ENCODE measurements at places on chromosomes 12 and 14. TPM values are rescaled to one million over a fixed set of nuclear protein-coding genes. Genes with fewer than 3 reads are reported as not detected.

GRCh38 chr14:52827426-52827825 is 36.0 kb upstream of the GNPNAT1 start:
- no peak for DNase-seq

- no peak for DNase-seq
These were observed 122.9 kb upstream of the ATP2B1 start for GRCh38 chr12:89831310-89832095.

DNA sequence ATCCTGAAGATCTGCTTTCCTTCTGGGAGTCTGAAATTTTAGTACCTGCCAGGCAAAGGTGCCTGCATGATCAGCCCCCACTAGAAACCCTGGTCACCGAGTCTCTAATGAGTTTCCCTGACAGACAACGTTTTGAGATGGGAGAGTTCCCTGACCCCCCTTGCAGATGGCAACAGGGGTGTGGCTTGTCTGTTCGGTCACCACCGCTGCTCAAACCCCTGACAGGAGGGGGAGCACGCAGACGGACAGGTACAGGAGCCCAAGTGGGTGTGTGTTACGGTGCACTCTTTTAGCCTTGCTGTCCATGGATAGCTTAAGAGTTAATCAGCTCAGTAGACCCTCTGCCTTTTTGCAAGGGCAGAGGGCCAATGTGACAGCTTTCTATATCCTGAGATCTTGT is 19.3 kb upstream of the CDKN3 start:
- DNase-seq, result no peak

KLRC1 gene
- total RNA-seq, result 0.95 TPM

GRCh38 chr12:106119301-106119700 is 19.5 kb downstream of the NUAK1 start:
- no peak for DNase-seq

- no peak for DNase-seq
These were observed 486.3 kb downstream of the LRIG3 start for GRCh38 chr12:58433959-58434358.

- no peak for DNase-seq
These were observed at the start of gene ASPG for GRCh38 chr14:104085032-104085888. Gene ASPG (plus strand): TSS chr14:104085700. CDS start chr14:104085771, 71 bp downstream.

DNA sequence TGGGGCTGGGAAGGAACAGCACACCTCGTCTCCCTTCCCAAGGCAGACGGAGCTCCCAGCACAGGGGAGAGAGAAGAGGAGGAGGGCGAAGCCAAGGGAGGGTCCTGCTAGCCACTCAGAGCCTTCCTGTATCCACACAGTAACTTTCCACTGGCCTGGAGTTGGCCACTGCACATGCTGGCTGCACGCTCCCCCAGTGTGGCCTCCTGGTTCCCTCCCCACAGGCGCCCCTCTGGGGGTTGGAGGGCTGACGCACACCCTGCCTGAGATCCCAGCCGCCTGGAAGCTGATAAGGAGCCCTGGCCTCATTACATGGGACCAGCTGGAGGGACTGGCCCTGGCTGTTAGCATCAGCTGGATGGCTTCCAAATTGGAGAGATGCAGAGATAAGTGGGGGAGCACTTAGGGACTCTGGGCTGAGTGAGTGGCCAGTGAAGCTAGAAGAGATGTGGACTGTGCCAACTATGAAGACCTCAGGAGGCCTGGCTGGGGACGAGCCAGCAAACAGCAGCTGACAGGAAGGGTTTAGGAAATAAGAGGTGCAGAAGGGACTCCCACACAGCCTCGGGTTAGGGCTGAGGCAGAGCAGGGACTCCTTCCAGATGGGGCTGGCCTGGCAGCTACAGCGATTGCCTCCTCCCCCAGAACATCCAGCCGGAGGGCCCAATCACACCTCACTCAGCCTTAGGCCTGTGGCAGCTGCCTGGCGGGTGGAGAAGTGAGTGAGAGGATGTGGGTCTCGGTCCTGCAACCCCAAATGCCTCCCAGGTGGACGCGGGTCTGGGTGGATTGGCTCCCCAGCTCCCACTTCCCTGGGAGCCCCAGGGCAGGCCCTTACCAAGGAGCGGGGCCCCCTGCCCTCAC is 26.3 kb upstream of the BCDIN3D start:
- peak; percentile 71 for DNase-seq

DNA sequence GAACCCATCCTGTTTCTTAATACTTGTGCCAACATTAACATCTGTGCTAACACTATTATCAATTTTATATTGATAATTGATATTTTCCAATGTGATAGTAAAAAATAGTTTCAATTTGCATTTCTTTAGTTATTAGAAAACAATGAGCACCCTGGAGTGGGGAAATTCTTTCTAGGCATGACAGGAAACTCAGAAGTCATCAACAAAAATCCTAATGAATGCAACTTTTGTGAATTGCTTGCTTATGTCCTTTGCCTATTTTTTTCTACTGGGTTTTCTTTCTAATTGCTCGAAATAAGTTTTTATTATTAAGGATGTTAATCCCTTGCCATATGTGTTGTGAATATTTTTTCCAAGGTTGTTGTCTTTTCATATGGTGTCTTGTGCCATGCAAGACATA is 18.1 kb upstream of the WDR20 start:
- DNase-seq, result no peak

GRCh38 chr12:117527479-117527855 is 166.0 kb upstream of the NOS1 start:
- no peak for DNase-seq

ESPL1 gene
- total RNA-seq, result 1.5 TPM

GRCh38 chr12:26399381-26399780 is 204.0 kb downstream of the SSPN start:
- DNase-seq, result no peak

CBLN3 gene
- 14.0 TPM for total RNA-seq

GRCh38 chr14:96754162-96754844 is 42.9 kb upstream of the VRK1 start:
- DNase-seq, result no peak

GRCh38 chr14:95313707-95314106 is 6.0 kb downstream of the CLMN start:
- peak; percentile 85 for DNase-seq

DNA sequence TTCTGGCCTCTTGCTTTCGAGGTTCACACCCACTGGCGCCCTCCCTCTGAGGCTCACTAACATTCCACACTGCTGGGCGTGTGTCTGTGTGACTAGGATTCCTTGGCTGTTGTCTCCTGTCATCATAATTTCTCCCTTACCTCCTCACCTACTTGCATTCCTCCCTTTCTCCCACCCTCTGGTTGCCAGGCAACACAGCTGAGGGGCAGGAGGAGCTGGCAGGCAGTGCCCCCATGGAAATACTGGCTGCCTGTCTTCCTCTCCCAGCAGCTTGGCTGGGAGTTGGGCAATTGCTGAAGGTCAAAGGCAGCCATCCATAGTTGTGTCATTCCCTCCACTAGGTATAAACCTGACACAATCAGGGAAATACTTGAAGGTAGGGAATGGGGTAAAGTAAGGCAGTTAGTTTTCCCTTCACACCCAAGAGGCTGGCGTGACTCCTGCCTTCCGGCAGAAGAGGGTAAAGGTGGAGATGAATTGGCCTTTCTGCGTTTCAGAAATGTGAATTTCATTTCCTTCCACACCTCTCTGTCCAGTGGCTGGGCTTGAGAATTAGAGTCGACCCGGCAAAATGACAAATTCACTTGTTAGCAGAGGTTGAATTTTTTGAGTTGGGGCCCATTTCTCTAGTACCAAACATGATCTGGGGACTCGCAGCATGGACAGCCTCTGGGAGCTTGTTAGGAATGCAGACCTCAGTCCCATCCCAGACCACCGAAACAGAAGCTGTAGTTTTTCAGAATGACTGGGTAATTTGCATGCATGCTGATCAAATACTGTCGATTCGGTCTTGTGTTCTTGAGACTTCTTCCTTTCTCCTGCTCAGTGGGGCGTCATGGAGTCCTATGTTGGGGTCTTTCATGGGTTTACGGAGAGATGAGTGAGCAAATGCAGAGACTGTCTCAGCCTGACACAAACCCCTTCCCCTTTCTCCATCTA is 24.3 kb upstream of the EMP1 start:
- no peak for DNase-seq

- DNase-seq, result no peak
These were observed 80.0 kb downstream of the RCOR1 start for GRCh38 chr14:102672410-102672960.

- no peak for DNase-seq
These were observed 108.8 kb downstream of the CRACR2A start for GRCh38 chr12:3644104-3644503.

FIGNL2 gene
- total RNA-seq, result 0.75 TPM

KLHL33 gene
- total RNA-seq, result 0.92 TPM

RND1 gene
- total RNA-seq, result 14.6 TPM

OASL gene
- total RNA-seq, result 3.1 TPM

DNA sequence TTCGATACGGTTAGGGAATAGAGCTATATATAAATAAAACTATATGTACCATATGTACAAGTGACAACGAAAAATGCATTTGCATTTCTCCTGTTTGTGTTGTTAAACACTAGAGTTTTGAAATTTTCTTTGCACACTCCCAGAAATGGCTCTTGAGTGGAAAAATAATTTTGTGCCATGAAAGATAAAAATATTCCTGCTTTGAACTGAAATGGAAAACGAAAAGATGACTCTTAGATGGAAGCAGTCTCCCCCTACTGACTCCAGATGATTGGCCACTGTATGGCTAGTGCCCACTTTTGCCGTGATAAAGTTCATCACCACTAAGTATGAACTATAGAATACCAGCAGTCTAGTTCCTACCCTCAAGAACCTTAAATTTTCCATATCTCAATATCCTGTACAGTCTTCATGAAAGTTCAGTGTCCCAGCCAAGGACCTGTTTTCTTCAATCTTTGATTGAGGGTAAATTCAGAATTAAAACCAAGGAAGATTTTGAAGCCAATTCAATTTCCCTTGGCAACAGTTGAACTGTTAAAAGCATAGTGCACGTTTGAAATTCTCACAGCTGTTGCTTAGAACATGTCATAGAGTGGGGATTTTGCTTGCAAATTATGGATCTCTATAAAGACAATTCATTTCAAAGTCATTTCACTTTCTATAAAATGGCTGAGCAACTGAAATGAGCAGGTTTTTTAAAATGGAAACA is 1.6 kb upstream of the PPP2R5E start:
- no peak for DNase-seq

DNA sequence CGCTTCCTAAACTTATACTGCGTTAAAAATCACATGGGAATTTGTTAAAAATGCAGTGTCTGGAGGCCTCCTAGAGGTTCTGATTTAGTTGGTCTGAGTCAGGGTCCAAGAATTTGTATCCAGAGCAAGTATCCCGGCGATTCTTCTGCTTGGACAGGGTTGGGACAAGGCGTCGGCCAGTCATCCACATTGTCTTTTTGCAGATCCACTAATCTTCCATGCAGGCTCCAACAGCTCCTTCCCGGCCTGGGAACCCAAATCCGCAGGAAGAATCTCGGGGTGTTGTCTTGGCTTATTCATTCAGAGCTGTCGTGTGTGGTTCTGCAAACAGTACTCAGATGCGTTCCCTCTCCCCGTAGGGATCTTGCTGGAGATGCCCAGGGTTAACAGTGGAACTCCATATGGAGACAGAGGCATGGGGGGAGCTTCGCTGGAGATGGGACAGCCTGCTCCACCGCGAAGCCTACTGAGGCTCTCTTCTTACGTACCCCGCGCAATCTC is 25.3 kb downstream of the GPRC5D start:
- DNase-seq, result no peak

DNA sequence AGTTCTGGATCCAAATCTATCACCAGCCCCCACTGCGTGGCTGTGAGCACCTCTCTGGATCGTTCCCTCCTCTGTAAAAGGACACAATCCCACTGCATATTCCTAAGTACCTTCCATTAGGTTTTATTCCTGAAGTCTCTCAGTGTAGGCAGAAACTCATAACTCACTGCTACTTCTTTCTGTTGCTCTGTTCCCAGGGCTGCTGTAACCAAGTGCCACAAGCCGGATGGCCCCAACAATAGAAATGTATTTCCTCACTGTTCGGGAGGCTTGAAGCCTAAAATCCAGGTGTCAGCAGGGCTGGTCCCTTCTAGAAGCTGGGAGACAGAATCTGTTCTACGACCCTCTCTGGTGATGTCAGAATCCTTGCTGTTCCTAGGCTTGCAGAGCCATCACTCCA is 24.9 kb downstream of the FOXN3 start:
- no peak for DNase-seq

DNA sequence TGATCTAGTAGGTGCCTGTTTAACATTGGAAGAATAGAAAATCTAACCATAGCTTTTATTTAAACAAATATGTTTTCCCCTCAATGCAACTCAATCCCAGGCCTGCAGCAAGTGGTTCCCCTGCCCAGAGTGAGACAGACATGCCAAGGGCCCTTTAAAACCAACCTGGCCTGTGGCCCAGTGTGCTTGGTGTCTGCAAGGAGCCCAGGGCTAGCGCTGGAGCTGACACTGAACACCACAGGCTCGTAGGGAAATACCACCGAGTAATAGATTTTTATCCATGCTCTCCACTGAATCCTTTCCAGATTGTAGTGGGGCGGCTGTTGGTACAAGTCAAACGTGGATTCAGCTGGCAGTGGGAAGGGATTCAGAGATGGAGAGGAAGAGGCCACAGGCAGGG is 95.6 kb upstream of the NRXN3 start:
- DNase-seq, result no peak

DNA sequence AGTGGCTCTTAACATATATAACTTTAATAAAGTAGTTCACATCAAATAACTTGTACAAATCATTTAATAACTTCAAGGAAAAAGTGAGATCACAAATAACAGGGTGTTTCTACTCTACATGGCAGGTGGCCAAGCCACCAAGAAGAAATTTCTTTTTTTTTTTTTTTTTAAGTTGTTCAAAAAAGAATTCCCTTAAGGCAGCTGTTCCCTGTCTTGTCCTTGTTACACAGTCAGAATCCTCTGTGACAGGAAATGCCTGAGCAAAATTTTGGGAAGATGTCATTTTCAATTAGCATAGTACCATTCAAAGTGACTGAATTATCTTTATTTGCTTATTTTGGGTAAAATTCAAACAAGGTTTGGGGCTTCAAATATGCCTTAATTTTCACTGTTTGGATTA is 79.4 kb downstream of the LIN7A start:
- DNase-seq, result no peak

DNA sequence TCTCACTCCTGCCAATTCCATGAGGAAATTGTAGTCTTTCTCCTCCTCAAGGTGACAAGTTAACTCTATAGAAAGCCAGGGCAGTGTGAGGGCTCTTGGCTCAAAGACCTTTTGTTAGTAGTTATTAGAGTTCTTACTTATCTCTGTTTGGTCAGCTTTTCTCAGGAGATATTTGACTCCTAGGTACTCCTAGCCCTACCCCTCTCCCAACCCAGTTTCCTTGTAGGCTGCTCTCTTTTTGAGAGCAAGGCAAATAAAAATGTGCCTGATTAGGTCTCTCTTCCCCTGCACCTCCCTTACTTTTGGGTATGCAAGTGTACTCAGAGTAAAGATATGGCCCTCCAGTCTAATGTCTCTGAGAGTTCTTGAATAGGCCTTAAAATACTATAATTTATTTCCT is 23.8 kb downstream of the BTG1 start:
- DNase-seq, result no peak

DNA sequence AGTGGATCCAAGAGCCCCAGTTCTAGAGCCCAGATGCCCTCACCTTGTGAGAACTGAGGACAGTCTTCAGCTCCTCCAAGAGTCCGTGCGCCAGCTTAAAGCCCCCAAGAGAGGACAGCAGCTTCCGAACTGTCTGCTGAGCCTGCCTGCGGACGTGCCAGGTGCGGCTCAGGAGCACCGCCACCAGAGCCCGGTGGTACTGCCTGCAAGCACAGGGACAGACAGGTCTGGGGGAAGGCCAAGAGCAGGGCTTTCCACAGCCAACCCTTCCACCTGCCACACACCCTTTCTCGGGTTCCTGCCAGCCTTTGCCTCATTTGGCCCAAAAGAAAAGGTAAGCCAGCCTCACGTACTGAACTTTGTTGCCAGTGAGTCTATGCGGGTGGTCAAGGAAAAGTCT is 30.2 kb downstream of the GCN1 start:
- no peak for DNase-seq

- DNase-seq, result no peak
These were observed 17.5 kb downstream of the STON2 start for GRCh38 chr14:81382517-81383225.
